Activated naive CD4-positive, alpha-beta T cell treated with anti-CD3 and anti-CD28 coated beads for 36 hours (primary cell): ENCODE measurements at places on chromosomes 1 and 21. TPM values are rescaled to one million over a fixed set of nuclear protein-coding genes. Genes with fewer than 3 reads are reported as not detected.

DNA sequence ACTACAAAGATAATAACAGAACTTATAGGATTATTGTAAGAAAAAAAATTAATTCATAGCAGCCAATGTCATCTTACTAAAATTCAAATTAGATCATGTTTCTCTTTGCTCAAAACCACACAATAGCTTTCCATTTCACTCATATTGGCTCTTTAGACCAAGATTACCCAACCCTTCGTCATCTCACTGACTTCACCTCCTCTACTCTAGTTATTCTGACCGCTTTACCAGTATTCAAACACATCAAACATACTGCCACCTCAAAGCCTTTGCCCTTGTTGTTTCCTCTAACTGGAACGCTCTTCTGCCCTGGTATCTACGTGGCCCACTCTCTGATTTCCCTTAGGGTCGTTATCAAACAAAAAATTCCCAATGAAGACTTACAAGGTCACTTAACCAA is 1.7 kb downstream of the ANGPTL3 start:
- no peaks in the 10 kb centered on the region for H3K4me1 ChIP-seq
- no peaks in the 10 kb centered on the region for H3K36me3 ChIP-seq
- no peaks in the 10 kb centered on the region for H3K27me3 ChIP-seq
- H3K4me3 ChIP-seq = no peak overlapping the region
- no peak overlapping the region for H3K27ac ChIP-seq

DNA sequence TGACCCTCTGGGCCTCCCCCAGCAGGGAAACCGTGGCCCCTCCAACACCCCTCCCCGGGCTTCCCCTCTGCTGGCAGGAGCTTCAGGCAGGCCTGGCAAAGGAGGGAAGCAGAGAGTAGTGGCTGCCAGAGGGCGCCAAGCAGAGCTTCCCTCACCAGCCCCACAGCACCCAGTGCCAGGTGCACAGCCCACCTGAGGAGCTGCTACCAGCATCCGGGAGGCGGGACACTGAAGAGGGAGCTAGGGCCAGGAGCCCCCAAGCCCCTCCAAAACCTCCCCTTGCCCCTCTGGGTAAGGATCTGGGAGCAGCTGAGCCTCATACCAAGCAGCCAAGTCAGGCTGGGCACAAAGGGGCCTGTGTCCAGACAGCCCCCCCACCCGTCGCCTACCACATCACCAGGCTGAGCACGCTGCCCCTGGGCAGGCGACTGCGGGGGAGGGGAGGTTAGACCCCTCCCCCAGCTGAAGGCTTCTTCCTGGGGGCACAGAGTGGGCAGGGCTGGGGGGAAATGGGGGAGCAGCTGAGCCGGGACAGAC is 19.6 kb downstream of the CCDC24 start:
- H3K27me3 ChIP-seq = no peaks in the 10 kb centered on the region
- peaks cover 2% of the 10 kb centered on the region for H3K36me3 ChIP-seq
- H3K27ac ChIP-seq = no peak overlapping the region
- no peak overlapping the region for H3K4me3 ChIP-seq
- DNase-seq = no peak

DNA sequence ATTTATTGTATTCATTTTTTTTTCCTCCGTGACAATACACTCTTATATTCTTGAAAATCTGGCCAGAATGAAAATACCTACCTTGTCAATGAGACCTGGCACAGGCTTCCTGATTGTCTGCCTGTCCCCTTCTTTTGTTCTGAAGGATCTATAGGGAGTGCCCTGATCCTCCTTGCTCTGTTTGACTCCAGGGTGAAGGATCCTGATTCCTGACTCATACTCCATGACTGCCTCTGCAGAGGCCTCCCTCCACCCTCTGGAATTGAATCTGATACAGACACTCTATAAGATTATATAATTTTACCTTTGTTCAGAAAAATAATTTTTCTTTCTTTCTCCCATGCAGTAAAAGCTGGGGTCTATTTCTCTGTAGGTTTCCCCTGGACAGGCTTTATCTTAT is 116.2 kb downstream of the HMCN1 start:
- peaks cover 3% of the 10 kb centered on the region for H3K27me3 ChIP-seq
- no peaks in the 10 kb centered on the region for H3K36me3 ChIP-seq
- H3K4me1 ChIP-seq = no peaks in the 10 kb centered on the region
- DNase-seq = no peak
- no peak overlapping the region for H3K27ac ChIP-seq
- H3K4me3 ChIP-seq = no peak overlapping the region

Gene AKNAD1
- not detected for total RNA-seq

DNA sequence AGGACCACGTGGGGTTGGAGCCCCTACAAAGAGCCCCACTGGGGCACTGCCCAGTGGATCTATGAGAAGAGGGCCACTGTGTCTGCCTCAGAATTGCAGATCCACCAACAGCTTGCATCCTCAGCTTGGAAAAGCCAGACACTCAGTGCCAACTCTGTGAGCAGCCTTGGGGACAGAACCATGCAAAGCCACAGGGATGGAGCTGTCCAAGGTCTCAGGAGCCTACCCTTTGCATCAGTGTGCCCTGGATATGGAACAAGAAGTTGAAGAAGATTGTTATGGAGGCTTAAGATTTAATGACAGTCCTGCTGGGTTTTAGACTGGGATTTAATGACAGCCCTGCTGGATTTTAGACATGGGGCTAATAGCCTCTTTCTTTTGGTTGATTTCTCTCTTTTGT is 1670.9 kb downstream of the PLA2G4A start:
- no peak overlapping the region for H3K4me3 ChIP-seq
- H3K36me3 ChIP-seq = no peaks in the 10 kb centered on the region
- H3K27ac ChIP-seq = no peak overlapping the region
- no peak for DNase-seq

- H3K4me3 ChIP-seq = no peak overlapping the region
- no peaks in the 10 kb centered on the region for H3K4me1 ChIP-seq
- H3K27me3 ChIP-seq = no peaks in the 10 kb centered on the region
- H3K27ac ChIP-seq = no peak overlapping the region
- no peaks in the 10 kb centered on the region for H3K36me3 ChIP-seq
These were observed 732.3 kb downstream of the NCAM2 start for GRCh38 chr21:21730512-21730911.

Gene BTBD19
- 6.7 TPM for total RNA-seq

DNA sequence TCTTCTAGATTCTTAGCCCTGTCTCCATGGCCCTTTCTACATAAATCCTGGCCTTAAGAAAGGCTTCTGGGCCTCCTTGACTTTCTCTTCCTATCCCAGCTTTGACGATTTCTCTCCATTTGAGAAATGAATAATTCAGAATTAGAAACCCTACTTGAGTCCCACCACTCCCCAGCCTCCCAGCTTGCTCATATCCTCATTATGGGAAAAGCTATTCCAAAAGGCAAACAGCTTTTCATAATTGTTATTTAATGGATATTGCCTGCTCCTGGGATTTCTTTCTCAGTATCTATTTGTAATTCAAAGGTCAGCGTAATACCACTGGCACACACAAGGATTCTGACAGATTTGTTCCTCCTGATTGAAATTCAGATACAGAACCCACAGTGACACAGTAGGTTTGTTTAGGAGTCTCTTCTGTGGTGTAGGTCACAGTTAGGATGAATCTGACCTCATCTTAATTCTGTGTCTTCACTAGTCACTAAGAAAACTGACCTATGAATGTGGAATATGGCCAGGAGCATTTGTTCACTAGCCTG is 121.3 kb downstream of the GRIK1 start:
- peaks cover 5% of the 10 kb centered on the region for H3K27me3 ChIP-seq
- no peak overlapping the region for H3K4me3 ChIP-seq
- no peak overlapping the region for H3K27ac ChIP-seq
- no peaks in the 10 kb centered on the region for H3K4me1 ChIP-seq
- H3K36me3 ChIP-seq = no peaks in the 10 kb centered on the region

DNA sequence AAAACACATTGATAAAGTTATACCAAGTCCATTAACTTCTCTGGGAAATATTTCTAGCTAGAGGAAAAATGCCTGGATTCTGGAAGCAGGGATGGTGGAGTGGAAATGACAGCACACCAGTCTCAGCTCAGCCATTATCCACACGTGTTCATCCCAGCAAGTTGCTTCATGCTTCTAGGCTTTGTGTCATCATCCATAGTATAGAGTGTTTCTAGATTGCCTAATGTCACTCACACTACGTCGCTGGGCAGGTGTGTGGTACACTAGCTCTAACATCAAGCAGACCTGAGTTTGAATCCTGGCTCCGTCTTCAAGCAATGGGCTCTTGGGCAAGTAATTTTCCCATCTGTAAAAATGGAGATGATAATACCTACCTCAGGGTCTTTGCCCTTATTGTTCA is 326.3 kb downstream of the PBX1 start:
- DNase-seq = no peak
- no peaks in the 10 kb centered on the region for H3K36me3 ChIP-seq
- H3K27ac ChIP-seq = no peak overlapping the region
- H3K4me1 ChIP-seq = no peaks in the 10 kb centered on the region

- H3K4me3 ChIP-seq = no peak overlapping the region
- H3K27ac ChIP-seq = no peak overlapping the region
- no peaks in the 10 kb centered on the region for H3K36me3 ChIP-seq
These were observed 80.9 kb downstream of the TLR5 start for GRCh38 chr1:223062177-223062576.

- no peaks in the 10 kb centered on the region for H3K27me3 ChIP-seq
- H3K27ac ChIP-seq = peak within 1 kb of the TSS; percentile 95
- DNase-seq = peak; percentile 72
These were observed at the start of gene RCSD1 for GRCh38 chr1:167629681-167630567. Gene RCSD1, plus strand, starts transcription at chr1:167630232. Its CDS starts 192 bp downstream, at chr1:167630424.

- H3K4me1 ChIP-seq = no peaks in the 10 kb centered on the region
- H3K27me3 ChIP-seq = no peaks in the 10 kb centered on the region
- no peak overlapping the region for H3K27ac ChIP-seq
- no peaks in the 10 kb centered on the region for H3K36me3 ChIP-seq
- DNase-seq = no peak
These were observed 142.6 kb upstream of the PALMD start for GRCh38 chr1:99503276-99503747.

GRCh38 chr1:42490237-42490636 is 27.2 kb downstream of the CCDC30 start:
- no peaks in the 10 kb centered on the region for H3K27me3 ChIP-seq
- no peak for DNase-seq
- no peaks in the 10 kb centered on the region for H3K4me1 ChIP-seq
- H3K27ac ChIP-seq = no peak overlapping the region
- H3K4me3 ChIP-seq = no peak overlapping the region
- H3K36me3 ChIP-seq = peaks cover 10% of the 10 kb centered on the region

- peaks cover 68% of the 10 kb centered on the region for H3K4me1 ChIP-seq
- H3K36me3 ChIP-seq = peaks cover 18% of the 10 kb centered on the region
- H3K27ac ChIP-seq = peak overlapping the region; percentile 97
- peak; percentile 34 for DNase-seq
- peak overlapping the region; percentile 97 for H3K4me3 ChIP-seq
These were observed 1.9 kb downstream of the DHRS3 start for GRCh38 chr1:12615865-12616708.

DNA sequence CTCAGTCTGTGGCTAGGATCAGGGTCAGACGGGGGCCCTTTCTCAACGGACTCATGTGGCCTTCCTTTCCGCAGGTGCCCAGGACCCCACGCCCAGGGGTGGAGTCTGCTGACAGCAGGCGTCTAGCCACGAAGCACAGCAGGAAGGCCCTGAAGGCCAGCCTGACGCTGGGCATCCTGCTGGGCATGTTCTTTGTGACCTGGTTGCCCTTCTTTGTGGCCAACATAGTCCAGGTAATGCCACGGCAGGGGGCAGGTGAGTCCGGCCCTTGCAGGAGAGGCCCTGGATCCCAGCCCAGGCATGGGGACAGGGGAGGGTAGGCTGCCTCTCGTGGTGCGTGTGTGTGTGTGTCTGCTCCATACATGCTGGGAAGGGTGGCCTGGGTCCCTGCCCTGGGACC is 13.8 kb downstream of the HTR6 start:
- no peaks in the 10 kb centered on the region for H3K36me3 ChIP-seq
- DNase-seq = no peak
- no peak overlapping the region for H3K27ac ChIP-seq
- H3K4me3 ChIP-seq = no peak overlapping the region
- no peaks in the 10 kb centered on the region for H3K4me1 ChIP-seq

Gene CHI3L2
- 5.3 TPM for total RNA-seq

Gene SLC22A15
- 0.12 TPM for total RNA-seq

DNA sequence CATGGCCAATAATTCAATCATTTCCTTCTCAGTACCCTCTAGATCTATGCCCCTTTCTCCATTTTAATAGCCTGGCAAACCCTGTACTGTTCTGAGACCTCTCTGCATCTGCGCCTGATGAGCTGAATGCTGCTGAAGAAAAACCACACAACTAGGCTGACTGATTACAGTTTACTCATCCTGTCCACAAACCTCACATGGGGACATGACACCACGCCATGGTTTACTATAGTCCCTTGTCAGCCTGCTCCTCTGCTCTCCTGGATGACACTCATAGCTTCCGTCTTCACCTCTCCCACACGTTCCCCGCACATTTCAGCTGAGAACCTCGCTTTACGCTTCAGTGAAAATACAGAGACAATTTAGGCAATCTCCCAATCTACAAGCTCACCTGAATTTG is 59.7 kb downstream of the DESI2 start:
- no peaks in the 10 kb centered on the region for H3K27me3 ChIP-seq
- H3K4me1 ChIP-seq = no peaks in the 10 kb centered on the region
- H3K4me3 ChIP-seq = no peak overlapping the region
- no peak overlapping the region for H3K27ac ChIP-seq

- no peaks in the 10 kb centered on the region for H3K36me3 ChIP-seq
- H3K4me1 ChIP-seq = no peaks in the 10 kb centered on the region
- no peak overlapping the region for H3K27ac ChIP-seq
- H3K27me3 ChIP-seq = peaks cover 31% of the 10 kb centered on the region
These were observed 59.5 kb downstream of the CDK18 start for GRCh38 chr1:205563927-205564441.

GRCh38 chr1:85374160-85374559 is 90.8 kb downstream of the DDAH1 start:
- H3K4me3 ChIP-seq = no peak overlapping the region
- H3K27me3 ChIP-seq = peaks cover 9% of the 10 kb centered on the region
- H3K36me3 ChIP-seq = no peaks in the 10 kb centered on the region
- DNase-seq = no peak
- H3K4me1 ChIP-seq = no peaks in the 10 kb centered on the region

DNA sequence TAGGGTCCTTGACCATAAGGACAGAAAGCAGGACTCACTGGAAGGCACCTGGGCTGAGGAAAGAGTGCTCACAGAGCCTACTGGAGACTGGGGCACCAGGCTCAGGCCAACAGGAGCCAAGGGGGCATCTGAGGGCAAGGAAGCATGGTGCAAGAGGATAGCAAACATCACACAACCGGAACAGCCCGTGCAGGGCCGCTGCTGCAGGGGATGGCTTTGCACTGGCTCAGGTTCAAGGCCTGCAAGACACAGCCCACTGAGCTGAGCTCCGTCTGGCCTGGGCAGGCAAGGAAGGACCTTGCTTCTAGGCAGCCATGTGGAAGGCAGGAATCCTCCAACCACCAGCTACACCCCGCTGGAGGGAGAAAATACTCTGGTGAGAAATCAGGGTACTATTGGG is 59.8 kb upstream of the KIF26B start:
- no peak for DNase-seq
- H3K27ac ChIP-seq = no peak overlapping the region
- H3K36me3 ChIP-seq = no peaks in the 10 kb centered on the region
- no peak overlapping the region for H3K4me3 ChIP-seq
- H3K4me1 ChIP-seq = no peaks in the 10 kb centered on the region

DNA sequence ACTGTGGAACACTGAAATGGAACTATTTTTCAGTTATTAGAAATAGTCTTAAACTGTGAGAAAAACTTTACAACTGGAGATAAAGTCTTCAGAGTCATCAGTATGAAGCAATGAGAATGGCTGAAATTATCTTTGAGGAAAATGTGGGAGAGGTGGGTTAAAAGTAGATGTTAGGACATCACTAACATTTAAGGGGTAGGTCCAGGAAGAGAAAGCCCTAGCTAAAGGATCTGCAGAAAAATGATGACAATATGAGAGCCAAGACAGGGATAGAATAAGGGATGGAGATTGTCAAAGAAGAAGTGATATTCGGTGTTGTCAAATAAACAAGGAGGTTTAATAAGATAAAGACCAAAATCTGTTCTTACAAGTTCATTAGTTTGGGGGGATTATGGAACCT is 123.3 kb upstream of the GPR52 start:
- no peaks in the 10 kb centered on the region for H3K4me1 ChIP-seq
- H3K4me3 ChIP-seq = no peak overlapping the region
- H3K27me3 ChIP-seq = no peaks in the 10 kb centered on the region
- H3K27ac ChIP-seq = no peak overlapping the region
- DNase-seq = no peak
